ENCODE measurements at places on chromosomes 7 and 10. TPM values are rescaled to one million over a fixed set of nuclear protein-coding genes. Genes with fewer than 3 reads are reported as not detected.

GRCh38 chr10:124472071-124472470 lies 10.4 kb downstream of the LHPP start:
- DNase-seq: no peak
- H3K4me1 ChIP-seq: no peaks in the 10 kb centered on the region
- no peaks in the 10 kb centered on the region for H3K27me3 ChIP-seq
- no peak overlapping the region for H3K27ac ChIP-seq
- no peaks in the 10 kb centered on the region for H3K36me3 ChIP-seq

- H3K36me3 ChIP-seq: peaks cover 2% of the 10 kb centered on the region
- no peak overlapping the region for H3K4me3 ChIP-seq
- H3K4me1 ChIP-seq: peaks cover 11% of the 10 kb centered on the region
- H3K27me3 ChIP-seq: no peaks in the 10 kb centered on the region
- DNase-seq: no peak
Observed at GRCh38 chr7:80097756-80098155, 36.9 kb upstream of the GNAI1 start.

DNA sequence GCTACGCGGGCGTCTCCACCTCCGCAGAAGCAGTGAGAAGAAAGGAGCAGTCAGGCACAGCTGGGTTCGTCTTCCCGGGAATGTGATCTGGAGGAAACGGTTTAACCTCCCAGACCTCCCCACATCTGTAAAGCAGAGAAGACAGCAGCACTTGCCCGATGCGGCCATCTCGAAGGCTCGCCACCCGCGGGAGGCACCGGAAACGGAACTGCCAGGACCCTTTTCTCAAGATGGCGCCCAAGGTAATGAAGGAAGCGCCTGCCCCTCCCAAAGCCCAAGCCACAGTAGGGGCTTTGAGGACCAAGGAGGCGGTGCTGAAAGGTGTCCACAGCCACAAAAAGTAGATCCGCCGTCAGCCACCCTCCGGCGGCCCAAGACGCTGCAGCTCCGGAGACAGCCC lies 41.7 kb downstream of the ASB13 start:
- H3K36me3 ChIP-seq: no peaks in the 10 kb centered on the region
- DNase-seq: no peak
- H3K4me1 ChIP-seq: peaks cover 29% of the 10 kb centered on the region
- H3K27ac ChIP-seq: no peak overlapping the region

The FAM241B gene
- 20.9 TPM for total RNA-seq

The DLX5 gene
- total RNA-seq: 33.4 TPM

The PKD2L1 gene
- total RNA-seq: not detected

The TEX36 gene
- not detected for total RNA-seq

Data from mesothelial cell of epicardium (in vitro differentiated cells).